ENCODE measurements at places on chromosomes 12 and 14. TPM values are rescaled to one million over a fixed set of nuclear protein-coding genes. Genes with fewer than 3 reads are reported as not detected.

DNA sequence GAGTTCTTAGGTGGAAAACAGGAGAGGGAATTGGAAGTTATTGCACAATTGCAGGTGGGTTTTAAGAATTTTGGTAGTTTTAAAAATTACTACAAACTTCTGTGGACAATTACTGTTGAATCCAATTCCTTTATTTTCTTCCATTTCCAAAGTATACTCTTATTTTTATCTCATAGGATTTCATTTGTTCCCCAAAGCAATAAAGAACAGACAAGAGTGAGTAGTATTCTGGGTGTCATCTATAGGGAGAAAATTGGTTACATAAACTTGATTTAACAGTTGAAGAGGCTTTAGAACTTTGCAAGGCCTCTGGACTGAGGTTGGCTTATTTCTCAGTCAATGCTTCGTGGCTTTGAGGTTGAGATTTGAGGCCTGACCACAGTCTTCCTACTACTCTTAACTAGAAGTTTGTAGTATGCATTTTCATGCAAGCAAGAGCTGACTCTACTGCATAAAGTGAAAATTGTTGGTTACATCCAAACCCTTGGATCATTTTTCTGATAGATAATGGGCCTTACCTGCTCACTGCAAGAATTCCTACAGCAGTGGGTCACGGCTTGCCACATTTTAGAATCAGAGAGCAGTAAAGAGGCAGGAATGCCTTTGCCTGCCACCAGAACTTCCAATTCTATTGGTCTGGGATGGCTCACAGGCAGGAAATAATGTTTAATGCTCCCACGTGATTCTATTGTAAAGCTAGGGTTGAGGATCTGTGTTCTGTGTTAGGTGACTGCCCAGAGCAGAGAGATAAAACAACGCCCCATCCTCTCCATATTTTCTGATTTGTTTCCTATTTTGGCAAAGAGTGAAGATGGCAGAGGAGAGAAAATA is 270.5 kb downstream of the TTC6 start:
- no peak for DNase-seq

DNA sequence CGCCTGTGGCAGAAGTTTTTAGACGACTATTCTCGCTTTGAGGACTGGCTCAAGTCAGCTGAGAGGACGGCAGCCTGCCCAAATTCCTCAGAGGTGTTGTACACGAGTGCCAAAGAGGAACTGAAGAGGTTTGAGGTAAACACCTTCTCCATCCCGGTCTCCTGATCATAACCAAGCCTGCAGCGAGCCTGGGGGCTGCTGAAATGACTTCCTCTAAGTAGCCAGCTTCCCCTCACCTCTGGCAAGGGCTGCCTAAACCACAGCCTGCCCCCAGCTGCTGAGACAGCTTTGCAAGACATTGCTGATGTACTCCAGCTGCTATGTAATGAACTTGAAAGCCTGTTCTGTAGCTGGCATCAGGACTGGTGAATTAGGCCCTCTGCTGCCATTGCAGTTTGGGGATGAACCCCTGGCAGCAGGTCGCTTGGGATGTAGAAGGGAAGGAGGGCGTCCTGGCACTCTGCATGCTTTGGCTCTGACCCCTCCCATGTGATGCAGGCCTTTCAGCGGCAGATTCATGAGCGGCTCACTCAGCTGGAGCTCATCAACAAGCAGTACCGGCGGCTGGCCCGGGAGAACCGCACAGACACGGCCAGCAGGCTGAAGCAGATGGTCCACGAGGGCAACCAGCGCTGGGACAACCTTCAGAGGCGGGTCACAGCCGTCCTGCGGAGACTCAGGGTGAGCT is 84.6 kb downstream of the ESR2 start:
- no peak for DNase-seq

GRCh38 chr12:105773471-105773870 is 365.3 kb downstream of the NUAK1 start:
- no peak for DNase-seq

DNA sequence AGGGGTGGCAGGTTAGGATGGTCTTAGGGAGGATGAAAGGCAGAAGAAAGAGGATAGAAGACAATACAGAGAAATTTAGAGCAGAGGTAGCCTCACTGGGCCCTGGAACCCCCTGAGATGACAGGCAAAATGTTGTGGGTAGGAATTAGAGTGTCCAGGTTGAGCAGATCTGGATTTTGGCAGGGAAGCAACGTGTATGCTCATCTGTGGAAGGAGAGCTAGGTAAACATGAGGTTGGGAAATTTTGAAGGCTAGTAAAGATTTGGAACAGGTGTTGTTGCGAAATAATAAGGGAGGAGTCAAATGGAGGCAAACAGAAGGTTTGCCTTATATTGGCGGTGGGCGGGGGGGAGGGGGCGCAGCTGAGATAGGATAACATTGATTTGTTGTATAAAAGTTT is 5.3 kb downstream of the HSD17B6 start:
- no peak for DNase-seq

LPAR5 gene
- total RNA-seq = 0.57 TPM

KRT80 gene
- 0.11 TPM for total RNA-seq

- no peak for DNase-seq
These were observed 464.6 kb downstream of the PCNX1 start for GRCh38 chr14:71371711-71372396.

USP44 gene
- 120 TPM for total RNA-seq

PTGR2 gene
- 23.6 TPM for total RNA-seq

DNA sequence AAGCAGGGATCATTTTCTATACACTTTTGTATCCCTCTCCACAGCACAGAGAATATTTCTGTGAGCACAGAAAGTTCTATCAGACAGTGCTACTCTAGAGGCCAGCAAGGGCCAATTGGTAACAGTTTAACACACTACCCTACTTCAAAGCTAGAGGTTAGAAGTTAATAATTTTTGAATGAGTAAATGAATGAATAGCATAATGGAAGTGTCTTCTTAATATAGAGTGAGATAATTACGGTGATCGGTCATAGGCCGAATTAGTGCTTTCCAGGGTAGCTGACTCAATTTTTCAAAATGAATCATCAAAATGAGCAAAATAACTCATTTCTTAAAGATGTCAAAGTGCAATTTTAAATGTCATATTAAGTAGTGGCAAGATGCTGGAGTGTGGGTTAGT is 67.0 kb upstream of the CCDC198 start:
- no peak for DNase-seq

DNA sequence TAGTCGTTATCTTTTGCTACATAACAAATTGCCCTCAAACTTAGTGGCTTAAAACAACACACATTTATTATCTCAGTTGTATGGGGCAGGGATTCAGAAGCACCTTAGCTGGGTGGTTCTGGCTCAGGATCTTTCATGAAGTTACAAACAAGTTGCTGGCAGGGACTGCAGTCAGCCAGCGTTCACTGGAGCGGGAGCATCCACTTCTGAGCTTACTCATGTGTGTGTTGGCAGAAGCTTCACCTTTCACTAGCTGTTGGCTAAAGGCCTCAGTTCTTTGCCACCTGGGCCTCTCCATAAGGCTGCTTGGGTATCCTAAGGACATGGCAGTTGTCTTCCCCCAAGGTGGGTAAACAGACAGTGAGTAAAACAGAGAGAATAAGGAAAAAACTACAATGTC is 365.7 kb downstream of the RPS29 start:
- DNase-seq = no peak

TRIM9 gene
- total RNA-seq = 4.0 TPM

IQSEC3 gene
- 2.2 TPM for total RNA-seq

DNA sequence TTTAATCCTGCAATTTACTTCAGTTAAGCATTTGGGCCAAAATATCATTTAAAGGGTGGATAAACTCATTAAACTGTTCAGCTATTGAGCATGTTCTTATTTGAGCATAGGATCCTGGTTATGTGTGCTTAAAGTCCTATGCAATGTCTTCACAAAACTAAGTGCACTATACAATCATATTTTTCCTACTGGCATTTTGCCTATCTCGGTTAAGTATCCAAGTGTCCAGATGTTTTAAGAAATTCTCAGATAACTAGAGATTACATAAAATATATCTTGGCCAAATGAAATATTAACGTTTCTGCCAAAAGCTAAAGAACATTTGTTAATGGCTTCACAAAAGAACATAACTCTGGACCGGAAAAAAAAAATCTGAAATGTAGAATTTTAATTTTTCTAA is 250.8 kb upstream of the LRFN5 start:
- DNase-seq = no peak

- DNase-seq = no peak
These were observed 82.9 kb downstream of the NCOR2 start for GRCh38 chr12:124484526-124484953.

GRCh38 chr14:60970146-60970545 is 10.7 kb downstream of the TRMT5 start:
- DNase-seq = no peak

ACOT6 gene
- total RNA-seq = 0.13 TPM

- DNase-seq = no peak
These were observed 15.2 kb downstream of the PDE6H start for GRCh38 chr12:14988035-14988434.

- DNase-seq = no peak
These were observed 205.4 kb downstream of the RASSF9 start for GRCh38 chr12:85630851-85631250.

MAP1LC3B2 gene
- 2.5 TPM for total RNA-seq

- no peak for DNase-seq
These were observed 18.0 kb downstream of the YARS2 start for GRCh38 chr12:32737715-32738114.

RND1 gene
- total RNA-seq = 7.6 TPM

GRCh38 chr14:102333795-102334705 is 14.5 kb downstream of the ZNF839 start:
- DNase-seq = no peak

SMIM41 gene
- total RNA-seq = 0.14 TPM

LRP1 gene
- 112 TPM for total RNA-seq

DNA sequence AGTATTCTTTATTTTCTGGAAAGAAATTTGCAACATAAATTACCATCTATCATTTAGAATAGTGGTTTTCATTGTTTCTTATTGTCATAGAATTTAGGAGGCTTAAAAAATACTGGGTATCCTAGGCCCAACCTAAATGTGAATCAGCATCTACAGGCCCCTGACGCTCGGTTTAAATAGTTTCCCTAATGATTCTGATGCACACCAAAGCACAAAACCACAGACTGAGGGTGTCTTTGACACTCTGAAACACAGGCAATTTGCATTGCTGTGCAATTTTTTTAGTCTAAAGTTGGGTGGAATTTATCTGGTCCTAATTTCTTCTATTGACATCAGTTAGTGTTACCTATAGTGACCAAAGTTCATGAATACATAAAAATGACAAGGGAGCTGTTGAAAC is 87.6 kb upstream of the SSTR1 start:
- no peak for DNase-seq

- no peak for DNase-seq
These were observed 154.5 kb downstream of the PHLDA1 start for GRCh38 chr12:75876832-75877762.

DNA sequence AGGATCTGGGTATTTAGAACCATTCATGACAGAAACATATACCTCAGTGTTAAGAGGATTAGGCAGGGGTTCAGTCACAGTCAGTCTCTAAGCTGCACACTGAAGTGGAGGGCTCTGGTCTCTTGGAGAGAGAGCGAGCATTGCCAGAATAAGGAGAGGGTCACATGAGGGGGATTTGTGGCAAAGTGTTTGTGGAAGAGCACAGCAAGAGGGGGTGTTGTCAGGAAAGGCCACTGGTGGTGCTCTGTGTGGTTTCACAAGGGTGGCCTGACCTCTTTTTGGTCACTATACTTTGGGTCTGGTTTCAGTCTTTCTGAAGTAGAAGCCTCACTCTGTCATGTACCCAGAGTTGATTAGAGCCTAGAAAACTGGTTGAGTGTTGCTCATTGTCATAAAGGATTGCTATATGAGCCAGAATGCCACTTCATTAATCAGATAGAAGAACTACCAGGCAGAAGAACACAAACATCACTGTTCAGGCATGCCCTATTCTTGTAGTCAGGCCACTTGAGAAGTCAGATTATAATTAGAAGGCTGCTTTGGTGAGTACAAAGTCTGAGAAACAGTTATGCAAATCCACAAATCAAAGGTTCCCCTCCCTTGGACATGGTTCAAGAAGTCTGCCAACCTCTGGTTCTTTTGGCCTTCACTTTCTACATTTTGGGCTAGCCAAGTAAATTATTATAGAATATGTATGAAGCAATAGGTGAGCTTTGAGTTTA is 8.4 kb downstream of the TMEM19 start:
- DNase-seq = no peak

GRCh38 chr12:104063712-104064030 is 660 bp upstream of the HCFC2 start:
- DNase-seq = no peak

- no peak for DNase-seq
These were observed 163.4 kb downstream of the SAMD4A start for GRCh38 chr14:54730156-54730961.

- no peak for DNase-seq
These were observed 5.8 kb downstream of the ADCK1 start for GRCh38 chr14:77805706-77806105.

GRCh38 chr12:11777451-11777850 is 128.0 kb downstream of the ETV6 start:
- DNase-seq = no peak

GRCh38 chr12:1769809-1770494 is 50.4 kb upstream of the LRTM2 start:
- no peak for DNase-seq

- no peak for DNase-seq
These were observed 67.6 kb downstream of the DENND5B start for GRCh38 chr12:31523306-31523705.

TNS2 gene
- 7.7 TPM for total RNA-seq

GRCh38 chr12:52884526-52885293 is 20.2 kb downstream of the KRT8 start:
- DNase-seq = peak; percentile 92

AMHR2 gene
- total RNA-seq = not detected

MRPL51 gene
- 288 TPM for total RNA-seq

TAS2R50 gene
- 0.25 TPM for total RNA-seq

GRCh38 chr14:26448181-26448855 is 149.5 kb downstream of the NOVA1 start:
- DNase-seq = peak; percentile 14

DNA sequence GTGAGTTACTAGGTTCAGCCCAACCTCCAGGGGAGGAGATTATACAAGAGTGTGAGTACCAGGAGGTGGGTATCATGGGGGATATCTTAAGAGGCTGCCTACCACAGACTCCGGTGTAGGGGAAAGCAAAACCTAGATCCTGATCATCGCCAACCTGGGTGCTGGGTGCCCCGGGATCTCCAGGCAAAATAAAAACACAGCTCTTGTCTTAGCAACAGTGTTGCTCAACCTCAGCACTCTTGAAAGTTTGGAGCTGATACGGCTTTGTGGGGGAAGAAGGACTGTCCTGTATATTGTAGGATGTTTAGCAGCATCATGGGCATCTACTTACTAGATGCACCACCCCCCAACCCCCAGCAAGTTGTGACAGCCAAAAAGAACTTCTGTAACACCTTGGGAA is 74.5 kb downstream of the CCDC60 start:
- no peak for DNase-seq

GRCh38 chr14:99717682-99718013 is 33.5 kb downstream of the CYP46A1 start:
- DNase-seq = no peak
